Breast epithelium (tissue), 4 donors: ENCODE measurements at places on chromosomes 5 and 9.

DNA sequence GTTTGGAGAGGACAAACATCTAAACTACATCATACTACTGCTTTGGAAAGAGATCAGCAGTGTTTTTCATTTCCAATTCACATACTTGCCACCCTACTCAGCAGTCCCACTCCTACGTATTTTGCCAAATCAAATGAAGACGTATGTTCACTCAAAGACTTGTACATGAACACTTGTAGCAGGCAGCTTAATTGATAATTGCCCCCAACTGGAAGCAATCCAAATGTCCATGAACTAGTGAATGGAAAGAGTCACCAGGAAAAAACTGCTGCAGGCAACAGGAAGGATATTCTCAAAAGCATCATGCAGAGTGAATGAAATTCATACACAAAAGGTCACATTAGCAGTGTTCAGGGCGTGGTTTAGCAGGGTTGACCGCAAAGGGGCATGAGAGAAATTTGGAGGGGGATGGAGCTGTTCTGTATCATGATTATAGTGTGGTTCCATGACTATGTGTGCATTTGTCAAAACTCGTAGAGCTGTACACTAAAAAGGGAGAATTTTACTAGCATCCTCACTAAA lies 38.8 kb downstream of the PAEP start:
- no peak for DNase-seq
- no peak overlapping the region for H3K4me3 ChIP-seq
- peaks cover 39% of the 10 kb centered on the region for H3K27me3 ChIP-seq
- H3K4me1 ChIP-seq = no peaks in the 10 kb centered on the region

DNA sequence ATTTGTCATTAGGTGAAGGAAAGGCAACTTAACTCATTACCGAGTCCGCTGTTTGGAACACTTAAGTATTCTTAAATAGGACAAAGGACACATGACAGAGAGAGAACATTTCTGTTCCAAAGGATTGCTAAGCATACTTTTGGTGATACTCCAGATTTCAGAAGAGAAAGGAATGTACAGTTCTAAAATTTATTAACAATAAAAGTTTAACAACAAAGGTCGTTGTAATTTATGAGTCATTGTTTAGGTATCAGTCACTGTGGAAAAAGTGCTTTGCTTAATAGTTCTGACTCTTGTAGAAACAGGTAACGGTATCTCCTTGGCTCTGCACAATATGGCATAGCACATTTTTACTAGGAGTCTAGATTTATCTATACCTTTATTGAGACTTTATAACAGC lies 36.3 kb upstream of the PAM start:
- no peaks in the 10 kb centered on the region for H3K4me1 ChIP-seq
- no peak overlapping the region for H3K4me3 ChIP-seq
- no peaks in the 10 kb centered on the region for H3K27me3 ChIP-seq
- H3K36me3 ChIP-seq = no peaks in the 10 kb centered on the region

DNA sequence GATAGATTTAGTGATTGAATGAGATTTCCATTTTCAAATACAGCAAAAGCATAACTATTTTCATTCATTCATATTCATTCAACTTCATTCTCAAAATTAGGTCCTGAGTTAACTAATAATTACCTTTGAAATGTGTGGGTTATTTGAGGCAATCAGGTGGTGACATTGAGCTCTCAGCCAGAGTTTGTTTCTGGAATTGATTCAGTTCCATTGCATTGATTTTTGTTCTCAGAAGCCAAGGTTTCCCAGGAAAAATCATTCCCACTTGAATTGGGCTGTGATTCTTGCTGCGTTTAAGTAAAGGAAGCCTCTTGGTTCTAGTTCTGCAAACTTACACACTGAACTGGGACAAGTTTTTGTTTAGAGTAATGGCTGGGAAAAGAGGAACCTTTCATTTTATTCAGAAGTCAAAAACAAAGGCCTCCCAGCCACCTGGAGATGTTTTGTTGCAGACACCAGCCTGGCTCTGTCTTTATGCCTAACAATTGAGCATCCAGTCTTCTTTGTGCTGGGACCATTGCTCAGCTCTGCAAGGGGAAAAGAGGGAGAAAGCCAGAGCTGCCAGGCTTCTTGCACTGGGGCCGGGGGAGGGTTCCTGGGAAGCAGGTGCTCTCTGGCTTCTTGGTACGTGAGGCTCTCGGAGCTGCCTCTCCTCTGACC lies 198.6 kb downstream of the TRIO start:
- H3K27ac ChIP-seq = no peak overlapping the region
- DNase-seq = no peak
- no peak overlapping the region for H3K4me3 ChIP-seq
- H3K36me3 ChIP-seq = no peaks in the 10 kb centered on the region
- no peaks in the 10 kb centered on the region for H3K27me3 ChIP-seq

DNA sequence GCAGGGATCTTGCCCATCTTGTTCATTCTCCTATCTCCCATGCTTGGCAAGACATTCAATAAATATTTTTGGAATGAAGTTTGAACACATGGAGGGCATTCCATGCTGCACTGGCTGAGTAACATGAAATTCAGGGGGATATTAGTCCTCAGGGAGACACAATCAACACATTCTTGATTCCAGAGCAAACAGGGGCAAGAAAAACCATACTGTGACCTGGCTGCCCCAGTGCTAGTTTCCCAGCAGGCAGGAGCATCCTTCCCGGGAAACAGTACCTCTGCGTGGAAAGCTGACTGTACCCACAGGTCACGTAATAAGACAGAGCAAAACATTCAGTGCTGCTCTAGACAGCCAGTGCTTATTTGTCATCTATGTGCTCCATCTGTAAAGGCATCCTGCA lies 66.3 kb upstream of the SPOCK1 start:
- no peaks in the 10 kb centered on the region for H3K27me3 ChIP-seq
- H3K27ac ChIP-seq = no peak overlapping the region
- no peak overlapping the region for H3K4me3 ChIP-seq
- no peaks in the 10 kb centered on the region for H3K36me3 ChIP-seq
- H3K4me1 ChIP-seq = peaks cover 5% of the 10 kb centered on the region

DNA sequence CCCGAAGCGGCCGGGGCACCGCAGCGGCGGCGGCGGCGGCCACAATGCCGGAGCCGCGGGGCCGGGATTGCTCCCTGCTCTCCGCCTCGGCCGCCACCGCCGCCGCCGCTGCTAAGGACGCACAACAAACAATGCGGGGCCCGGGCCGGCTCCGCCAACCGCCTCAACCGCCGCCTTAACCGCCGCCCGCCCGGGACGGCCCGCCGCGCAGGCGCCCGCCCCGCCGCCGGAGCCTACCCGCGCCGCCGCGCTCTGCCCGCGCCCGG lies 254 bp downstream of the STRBP start:
- H3K36me3 ChIP-seq = no peaks in the 10 kb centered on the region
- no peaks in the 10 kb centered on the region for H3K4me1 ChIP-seq
- H3K27me3 ChIP-seq = no peaks in the 10 kb centered on the region
- peak; percentile 57 for DNase-seq
- peak overlapping the region; percentile 86 for H3K27ac ChIP-seq

GRCh38 chr5:115297031-115297430 lies 577 bp upstream of the CCDC112 start:
- no peaks in the 10 kb centered on the region for H3K4me1 ChIP-seq
- no peaks in the 10 kb centered on the region for H3K36me3 ChIP-seq
- no peak for DNase-seq
- H3K27ac ChIP-seq = no peak overlapping the region

GRCh38 chr9:114161513-114161912 lies 6.2 kb downstream of the COL27A1 start:
- no peaks in the 10 kb centered on the region for H3K4me1 ChIP-seq
- DNase-seq = no peak
- no peak overlapping the region for H3K4me3 ChIP-seq
- no peaks in the 10 kb centered on the region for H3K27me3 ChIP-seq
- H3K27ac ChIP-seq = no peak overlapping the region

DNA sequence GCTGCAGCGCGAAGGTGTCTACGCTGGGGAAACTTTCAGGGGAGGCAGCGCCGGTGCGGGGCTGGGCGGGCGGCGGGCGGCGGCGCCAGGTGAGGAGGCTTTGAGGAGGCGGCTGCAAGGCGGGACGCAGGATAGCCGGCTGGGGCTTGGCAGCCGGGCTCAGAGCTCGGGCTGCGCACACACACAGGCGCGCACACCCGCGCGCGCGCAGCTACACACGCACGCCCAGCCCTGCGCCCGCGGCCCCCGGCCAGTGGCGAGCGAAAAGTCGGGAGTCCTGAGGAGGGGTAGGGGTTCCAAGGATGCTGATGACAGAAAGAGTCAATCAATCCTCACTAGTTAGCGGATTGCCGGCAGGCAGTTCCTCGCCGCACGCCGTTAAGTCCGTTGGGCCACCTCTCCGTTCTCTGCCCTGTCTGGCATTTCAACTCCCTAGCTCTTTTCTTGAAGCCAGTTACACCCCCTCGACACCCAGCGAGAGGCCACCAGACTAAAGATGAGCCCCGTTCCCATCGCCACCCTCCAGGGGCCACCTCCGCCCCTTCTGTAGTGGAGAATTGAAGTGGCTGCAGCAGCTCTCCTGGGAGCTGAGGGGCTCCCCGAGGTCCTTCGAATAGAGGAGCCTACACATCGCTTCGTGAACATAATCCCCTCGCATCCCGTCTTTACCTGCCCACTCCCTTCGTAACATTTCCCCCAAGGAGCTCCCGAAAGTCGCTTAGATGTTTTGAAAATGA lies 1640.3 kb upstream of the C9orf72 start:
- no peak for DNase-seq
- H3K27ac ChIP-seq = no peak within 1 kb of the TSS
- peaks cover 6% of the 10 kb centered on the region for H3K4me1 ChIP-seq
- H3K4me3 ChIP-seq = peak within 1 kb of the TSS; percentile 46
- H3K27me3 ChIP-seq = peaks cover 4% of the 10 kb centered on the region

DNA sequence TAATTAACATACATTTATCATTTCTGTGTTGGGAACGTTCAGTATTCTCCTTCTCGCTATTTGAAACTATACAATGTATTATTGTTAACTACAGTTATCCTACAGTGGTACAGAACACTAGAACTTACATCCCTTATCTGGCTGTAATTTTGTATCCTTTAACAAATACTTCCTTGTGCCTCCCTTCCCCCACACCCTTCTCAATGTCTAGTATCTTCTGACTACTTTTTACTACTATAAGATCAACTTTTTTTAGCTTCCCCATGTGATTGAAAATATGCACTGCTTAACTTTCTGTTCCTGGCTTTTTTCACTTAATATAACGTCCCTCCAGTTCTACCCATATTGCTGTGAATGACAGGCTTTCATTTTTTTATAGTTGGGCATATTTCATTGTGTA lies 253.5 kb downstream of the RAB3C start:
- no peak overlapping the region for H3K4me3 ChIP-seq
- H3K36me3 ChIP-seq = no peaks in the 10 kb centered on the region
- H3K27me3 ChIP-seq = no peaks in the 10 kb centered on the region
- no peaks in the 10 kb centered on the region for H3K4me1 ChIP-seq
- no peak for DNase-seq

DNA sequence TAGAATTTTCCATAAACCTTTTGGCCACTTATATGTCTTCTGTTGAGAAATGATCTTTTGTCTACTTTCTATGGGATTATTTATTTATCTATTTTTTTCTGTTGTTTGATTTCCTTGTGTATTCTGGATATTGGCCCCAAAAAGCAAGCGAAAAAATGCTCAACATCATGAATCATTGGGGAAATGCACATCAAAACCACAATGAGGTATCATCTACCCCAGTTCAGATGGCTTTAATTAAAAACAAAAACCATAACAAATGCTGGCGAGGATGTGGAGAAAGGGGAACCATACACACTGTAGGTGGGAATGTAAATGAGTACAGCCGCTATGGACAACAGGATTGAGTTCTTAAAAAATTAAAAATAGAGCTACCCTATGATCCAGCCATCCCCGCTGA lies 125.0 kb upstream of the LPCAT1 start:
- DNase-seq = no peak
- H3K36me3 ChIP-seq = no peaks in the 10 kb centered on the region
- peaks cover 3% of the 10 kb centered on the region for H3K4me1 ChIP-seq
- H3K4me3 ChIP-seq = no peak overlapping the region
- no peaks in the 10 kb centered on the region for H3K27me3 ChIP-seq

- no peak overlapping the region for H3K27ac ChIP-seq
- H3K4me1 ChIP-seq = no peaks in the 10 kb centered on the region
- no peaks in the 10 kb centered on the region for H3K36me3 ChIP-seq
- no peak overlapping the region for H3K4me3 ChIP-seq
- no peak for DNase-seq
Measured at GRCh38 chr9:95778957-95779356, 96.5 kb upstream of the ERCC6L2 start.

DNA sequence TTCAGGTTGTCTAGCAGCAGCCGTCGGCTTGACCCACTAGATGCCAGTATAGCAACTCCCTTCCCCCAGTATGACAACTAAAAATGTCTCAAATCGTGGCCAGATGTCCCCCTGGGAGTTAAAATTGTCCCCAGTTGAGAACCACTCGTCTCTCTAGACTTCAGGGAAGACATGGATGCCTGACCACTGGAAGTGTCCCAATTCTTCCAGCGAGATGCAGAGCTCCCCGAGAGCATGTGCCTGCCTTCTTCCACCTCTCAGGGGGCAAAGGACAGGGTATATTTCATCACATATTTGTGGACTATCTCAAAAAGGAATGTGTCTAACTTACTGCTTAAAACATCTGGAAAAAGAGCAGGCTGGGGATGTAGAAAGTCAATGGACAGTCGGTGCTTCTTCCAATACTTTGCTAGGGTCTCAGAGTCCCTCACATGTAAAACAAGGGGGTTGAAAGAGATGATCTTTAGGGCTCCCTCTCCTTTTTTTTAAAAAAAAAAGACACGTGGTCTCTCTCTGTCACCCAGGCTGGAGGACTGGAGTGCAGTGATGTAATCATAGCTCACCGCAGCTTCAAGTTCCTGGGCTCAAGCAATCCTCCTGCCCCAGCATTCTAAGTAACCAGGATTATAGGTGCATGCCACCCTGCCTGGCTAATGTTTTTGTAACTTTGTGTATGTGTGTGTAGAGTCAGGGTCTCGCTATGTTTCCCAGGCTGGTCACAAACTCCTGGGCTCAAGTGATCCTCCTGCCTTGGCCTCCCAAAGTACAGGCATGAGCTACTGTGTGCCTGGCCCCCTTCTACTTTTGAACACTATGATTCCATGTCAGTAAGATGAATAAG lies 190.6 kb downstream of the DAB2IP start:
- H3K27ac ChIP-seq = no peak overlapping the region
- no peak overlapping the region for H3K4me3 ChIP-seq
- DNase-seq = no peak
- H3K4me1 ChIP-seq = no peaks in the 10 kb centered on the region
- no peaks in the 10 kb centered on the region for H3K27me3 ChIP-seq

- H3K4me1 ChIP-seq = no peaks in the 10 kb centered on the region
- no peaks in the 10 kb centered on the region for H3K36me3 ChIP-seq
- no peaks in the 10 kb centered on the region for H3K27me3 ChIP-seq
- no peak overlapping the region for H3K27ac ChIP-seq
Measured at GRCh38 chr5:160555971-160556631, 134.4 kb downstream of the PTTG1 start.
